ENCODE measurements at places on chromosomes 2 and 18.
A peak's percentile ranks its signal among the peaks of the same experiment; 100 is the strongest.

DNA sequence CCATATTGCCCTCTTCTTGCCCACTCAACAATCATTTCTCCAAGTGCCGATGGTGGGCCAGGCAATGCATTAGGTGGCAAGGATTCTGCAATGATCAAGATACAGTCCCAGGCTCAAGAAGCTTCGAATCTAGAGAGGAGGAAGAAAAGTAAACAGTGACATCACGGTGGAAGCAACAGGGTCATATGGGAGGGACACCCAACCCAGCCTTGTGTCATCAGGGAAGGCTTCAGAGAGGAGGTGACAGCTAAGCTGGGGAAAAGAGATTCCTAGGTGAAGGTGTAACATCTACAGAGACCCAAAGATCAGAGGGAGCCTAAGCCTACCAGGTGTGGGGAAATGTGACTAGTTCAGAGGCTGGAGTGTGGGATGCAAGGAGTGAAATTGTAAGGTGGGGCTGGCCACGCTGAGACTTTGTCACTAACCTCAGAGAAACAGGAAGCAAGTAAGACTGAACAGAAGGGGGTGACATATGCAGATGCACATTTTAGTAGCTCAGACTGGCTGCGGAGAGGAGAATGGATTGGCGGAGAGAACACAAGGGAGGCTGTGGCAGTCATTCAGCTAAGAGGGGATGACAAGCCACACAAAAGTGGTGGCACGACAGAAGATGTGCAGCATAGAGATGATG is 104.9 kb downstream of the ANKRD44 start:
- peak; percentile 38 for DNase-seq

- no peak for DNase-seq
These were observed 14.7 kb downstream of the CUL3 start for GRCh38 chr2:224570328-224570993.

DNA sequence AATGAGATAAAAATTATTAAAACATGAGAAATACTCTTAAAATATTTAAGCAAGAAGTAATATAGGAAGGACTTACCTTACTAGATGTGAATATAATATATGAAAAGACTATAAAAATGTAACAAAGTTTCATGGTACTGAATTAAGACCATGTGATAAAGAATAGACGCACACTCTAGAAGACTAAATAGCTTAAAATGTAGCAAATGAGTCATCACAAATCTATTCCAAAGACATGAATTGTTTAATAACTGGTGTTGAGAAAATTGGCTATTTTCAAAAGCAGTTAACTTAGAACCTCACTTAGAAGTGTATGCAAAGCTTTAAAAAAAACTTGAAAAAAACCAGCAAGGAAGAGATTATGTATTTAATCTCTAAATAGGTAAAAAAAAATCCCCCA is 64.1 kb downstream of the POLE4 start:
- DNase-seq: no peak

- DNase-seq: no peak
These were observed 298.7 kb downstream of the RND3 start for GRCh38 chr2:150188800-150189199.

- DNase-seq: no peak
These were observed 69.1 kb downstream of the EHD3 start for GRCh38 chr2:31302940-31303563.

DNA sequence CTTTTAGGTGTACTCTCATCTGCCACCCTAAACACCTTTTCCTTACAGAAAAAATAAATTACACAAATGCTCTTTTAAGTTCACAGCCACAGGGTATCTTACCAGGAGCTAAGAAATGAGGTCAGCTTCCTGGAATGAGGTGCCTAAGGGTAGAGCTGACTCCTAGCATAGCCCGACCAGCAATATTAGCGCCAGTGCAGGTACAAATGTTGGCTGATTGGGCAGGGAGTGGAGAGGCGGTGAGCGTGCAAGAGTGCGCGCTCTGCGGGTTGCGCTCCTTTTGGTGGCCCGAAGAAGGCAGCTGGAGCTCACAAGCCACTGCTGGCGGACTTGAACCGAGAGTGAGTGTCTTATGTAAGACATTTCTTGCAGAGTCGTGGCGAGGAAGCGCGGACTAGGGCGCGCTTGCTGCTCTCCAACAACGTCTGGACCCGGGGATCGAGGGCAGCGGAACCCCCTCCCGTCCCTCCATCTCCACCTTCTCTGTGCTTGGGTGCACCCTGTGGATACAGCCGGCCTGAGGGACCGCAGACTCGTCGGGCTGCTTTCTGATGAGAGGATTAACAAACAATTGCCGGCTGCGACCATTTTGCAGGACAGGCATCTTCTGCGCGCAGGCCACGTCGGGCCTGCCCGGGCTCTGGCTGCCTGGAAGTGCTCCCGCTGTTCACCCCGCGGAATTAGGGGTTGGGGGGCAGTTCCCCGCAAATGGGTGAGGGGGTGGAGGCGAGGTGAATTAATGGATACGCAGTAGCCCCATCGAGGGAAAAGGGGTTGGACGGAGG is 17.3 kb downstream of the BOLA3 start:
- DNase-seq: no peak

DNA sequence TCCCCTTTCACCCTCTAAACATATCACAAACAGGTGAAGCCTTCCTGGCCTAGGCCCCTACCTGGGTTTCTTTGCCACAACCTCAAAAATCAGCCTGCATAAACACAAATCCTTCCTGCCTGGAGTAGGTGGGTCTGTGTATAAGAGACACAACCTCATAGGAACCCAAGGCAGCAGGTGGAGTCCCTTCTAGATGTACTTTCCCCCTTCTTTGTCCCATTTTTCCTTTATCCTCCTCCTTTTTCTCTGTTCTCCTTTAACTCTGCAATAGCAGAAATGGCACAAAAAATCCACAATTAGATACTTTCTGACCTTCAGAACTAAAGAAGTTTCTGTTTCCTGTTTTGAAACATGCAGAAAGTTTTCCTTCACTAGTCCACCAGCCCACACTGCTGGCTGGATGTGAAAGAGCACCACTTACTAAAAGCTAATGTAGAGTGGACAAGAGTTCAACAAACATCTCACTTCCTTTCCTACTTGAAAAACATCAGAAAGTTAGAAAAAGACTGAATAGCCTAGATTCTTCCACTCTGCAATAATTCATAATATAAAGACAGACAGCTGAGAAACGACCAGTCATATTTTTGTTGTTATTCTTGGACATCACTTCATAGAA is 11.2 kb downstream of the SLC40A1 start:
- DNase-seq: no peak

GRCh38 chr2:99784946-99785345 is 295.1 kb upstream of the REV1 start:
- no peak for DNase-seq

- DNase-seq: no peak
These were observed 342.1 kb downstream of the SLC4A3 start for GRCh38 chr2:219969508-219969907.

Data from stimulated activated CD4-positive, alpha-beta T cell treated with anti-CD3 and anti-CD28 coated beads, Interleukin-12 subunit alpha, Interleukin-12 subunit beta, amount 100 ng/mL, for 4 hours (primary cell).